Upper lobe of left lung (tissue), 6 donors: ENCODE measurements at places on chromosomes 11 and 22. TPM values are rescaled to one million over a fixed set of nuclear protein-coding genes. Genes with fewer than 3 reads are reported as not detected.

DNA sequence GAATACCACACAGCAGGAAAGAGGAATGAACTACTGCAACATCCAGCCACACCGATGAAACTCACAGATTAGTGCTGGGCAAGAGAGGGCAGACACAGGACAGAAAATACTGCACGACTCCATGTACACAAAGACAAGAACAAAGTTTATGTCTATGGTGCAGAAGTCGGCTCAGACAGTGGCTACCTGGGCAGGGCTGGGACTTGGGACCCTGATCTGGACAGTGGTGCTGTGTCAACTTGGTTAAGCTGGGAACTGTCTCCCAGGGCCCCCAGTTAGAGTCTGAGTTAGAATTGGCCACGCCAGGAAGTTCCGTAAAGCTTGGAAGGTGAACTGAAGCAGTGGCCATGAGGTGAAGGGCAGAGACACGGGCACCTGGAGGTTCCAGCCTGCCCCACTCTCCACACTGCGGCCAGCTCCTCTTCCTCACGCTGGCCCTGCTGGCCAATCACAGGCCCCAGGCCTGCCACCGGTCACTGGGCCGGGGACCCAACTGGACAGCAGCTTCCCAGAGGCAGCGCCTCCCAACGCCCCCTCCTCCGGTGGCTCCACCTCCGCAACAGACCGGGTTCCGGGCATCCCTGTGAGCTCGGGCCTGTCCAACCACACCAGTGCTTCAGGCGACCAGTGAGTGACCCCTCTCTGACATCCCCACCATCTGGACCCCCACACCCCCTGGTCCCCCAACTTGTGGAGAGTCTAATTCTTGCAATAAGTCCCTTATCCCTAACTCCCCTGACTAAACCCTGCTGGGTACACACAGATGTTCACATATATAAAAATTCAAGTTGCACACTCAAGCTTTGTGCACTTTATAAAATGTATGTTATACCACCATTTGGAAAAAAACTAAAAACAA lies 93.7 kb downstream of the MICAL3 start:
- DNase-seq, result peak; percentile 56

GRCh38 chr22:27877501-27877900 lies 41.6 kb downstream of the PITPNB start:
- no peak for DNase-seq

DAGLA gene
- 9.4 TPM for total RNA-seq

DNA sequence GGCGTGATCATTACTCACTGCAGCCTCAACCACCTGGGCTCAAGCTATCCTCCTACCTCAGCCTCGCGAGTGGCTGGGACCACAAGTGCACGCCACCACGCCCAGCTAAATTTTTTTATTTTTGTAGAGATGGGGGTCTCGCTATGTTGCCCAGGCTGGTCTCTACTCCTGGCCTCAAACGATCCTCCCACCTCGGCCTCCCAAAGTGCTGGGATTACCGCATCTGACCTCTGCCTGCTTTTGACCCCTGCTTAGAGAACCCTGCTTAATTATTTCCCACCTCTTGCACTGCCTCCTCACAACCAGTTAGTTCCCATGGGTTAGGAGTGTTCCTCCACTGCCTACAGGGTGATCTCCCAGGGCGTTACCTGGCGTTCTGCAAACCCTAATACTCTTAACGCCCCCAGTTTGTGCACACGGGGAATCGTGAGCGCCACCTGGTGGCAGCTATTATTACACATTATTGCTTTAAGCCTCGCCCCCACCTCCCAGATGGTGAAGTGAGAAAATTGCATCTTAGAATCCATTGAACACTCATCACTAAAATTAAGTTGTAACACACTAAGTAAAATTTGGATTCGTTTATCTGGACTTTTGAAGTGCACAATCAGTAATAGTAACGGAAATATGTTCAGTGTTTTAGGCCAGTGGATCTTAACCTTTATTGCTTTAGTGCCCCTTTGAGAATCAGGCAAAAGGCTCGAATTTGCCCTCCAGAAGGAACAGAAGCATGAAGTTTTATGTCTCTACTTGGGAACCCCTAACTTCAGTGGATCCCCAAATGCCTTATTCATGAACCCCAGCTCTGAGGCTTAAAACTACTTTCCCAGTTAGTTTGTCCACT lies 61.4 kb upstream of the ASPHD2 start:
- DNase-seq, result no peak

DNA sequence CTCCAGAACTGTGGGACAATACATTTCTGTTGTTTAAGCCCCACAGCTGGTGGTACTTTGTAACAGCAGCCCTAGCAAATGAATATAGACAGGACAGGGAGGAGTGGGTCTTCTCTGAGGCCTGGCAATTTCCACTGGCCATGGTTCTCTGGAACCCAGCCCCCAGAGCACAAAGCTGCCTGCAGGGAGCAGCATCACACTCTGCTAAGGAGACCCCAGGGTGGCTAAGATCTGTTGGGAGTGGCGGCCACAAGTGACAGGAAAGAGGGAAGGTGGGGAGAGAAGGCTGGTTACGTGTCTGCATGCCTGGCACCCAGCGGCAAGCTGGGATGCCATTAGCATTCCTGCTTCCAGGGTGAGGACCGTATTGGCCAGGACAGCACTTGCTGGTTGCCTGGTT lies 211.9 kb downstream of the ST3GAL4 start:
- DNase-seq, result no peak

- peak; percentile 24 for DNase-seq
Measured at GRCh38 chr22:11626422-11626773, 3901.6 kb upstream of the OR11H1 start.

- no peak for DNase-seq
Measured at GRCh38 chr11:9726321-9727022, 62.6 kb downstream of the SWAP70 start.

PLEKHB1 gene
- 63.5 TPM for total RNA-seq

PKDREJ gene
- total RNA-seq, result not detected

GRCh38 chr11:37571246-37571645 lies 973.2 kb upstream of the RAG2 start:
- DNase-seq, result no peak

GRCh38 chr11:2169626-2170570 lies 1.7 kb downstream of the TH start:
- DNase-seq, result peak; percentile 78

OR8D4 gene
- total RNA-seq, result not detected

DNA sequence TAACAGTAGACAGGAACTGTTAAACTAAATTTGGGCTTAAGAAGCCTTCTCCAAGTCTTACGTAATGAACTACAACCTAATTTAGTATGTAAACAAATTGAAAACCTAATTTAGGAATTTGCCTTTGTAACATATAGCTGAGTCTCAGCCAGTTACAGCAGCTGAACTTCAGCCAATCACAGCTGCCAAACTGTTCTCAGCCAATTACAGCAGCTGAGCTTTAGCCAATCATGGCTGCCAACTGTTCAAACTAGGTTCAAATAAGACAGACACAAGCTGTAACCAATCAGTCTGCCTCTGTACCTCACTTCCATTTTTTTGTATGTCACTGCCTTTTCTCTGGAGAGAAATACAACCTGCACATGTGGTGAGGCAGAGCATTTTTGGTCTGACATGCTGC lies 95.0 kb upstream of the CD44 start:
- DNase-seq, result no peak

CDC45 gene
- 1.8 TPM for total RNA-seq

DNA sequence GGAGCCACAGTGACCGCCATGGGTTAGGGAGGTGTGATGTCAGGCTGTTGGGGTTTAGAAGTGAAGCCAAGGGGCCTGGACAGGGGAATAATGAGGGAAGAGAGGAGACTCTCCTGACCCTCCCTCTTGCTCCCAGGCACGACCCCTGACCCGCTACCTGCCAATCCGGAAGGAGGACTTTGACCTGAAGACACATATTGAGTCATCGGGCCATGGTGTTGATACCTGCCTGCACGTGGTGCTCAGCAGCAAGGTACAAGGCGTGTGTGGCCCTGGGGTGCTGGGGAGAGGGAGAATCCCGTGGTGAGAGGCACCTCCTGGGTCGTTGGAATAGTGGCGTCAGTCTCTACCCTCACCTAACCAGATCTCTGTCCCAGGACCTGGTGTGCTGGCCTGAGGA lies 29.5 kb downstream of the TREH start:
- DNase-seq, result no peak
